Astrocyte of the spinal cord (primary cell): ENCODE measurements at places on chromosomes 5 and 9.

DNA sequence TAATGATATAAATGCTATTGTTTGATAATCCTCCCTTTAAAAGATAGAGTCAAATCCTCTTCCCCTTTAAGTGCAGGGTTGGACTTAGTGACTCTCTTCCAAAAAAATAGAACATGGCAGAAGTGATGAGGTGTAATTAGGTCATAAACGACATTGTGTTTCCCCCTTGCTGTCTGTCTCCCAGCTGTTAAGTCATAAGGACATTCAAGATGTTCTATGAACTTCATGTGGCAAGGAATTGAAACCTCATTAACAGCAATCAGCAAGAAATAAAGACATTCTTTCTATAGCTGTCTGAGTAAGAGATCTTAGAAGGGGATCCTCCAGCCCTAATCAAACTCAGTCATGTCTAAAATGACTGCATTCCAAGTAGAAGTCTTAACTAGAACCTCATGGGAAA is 3.3 kb upstream of the SLC25A46 start:
- DNase-seq, result no peak

DNA sequence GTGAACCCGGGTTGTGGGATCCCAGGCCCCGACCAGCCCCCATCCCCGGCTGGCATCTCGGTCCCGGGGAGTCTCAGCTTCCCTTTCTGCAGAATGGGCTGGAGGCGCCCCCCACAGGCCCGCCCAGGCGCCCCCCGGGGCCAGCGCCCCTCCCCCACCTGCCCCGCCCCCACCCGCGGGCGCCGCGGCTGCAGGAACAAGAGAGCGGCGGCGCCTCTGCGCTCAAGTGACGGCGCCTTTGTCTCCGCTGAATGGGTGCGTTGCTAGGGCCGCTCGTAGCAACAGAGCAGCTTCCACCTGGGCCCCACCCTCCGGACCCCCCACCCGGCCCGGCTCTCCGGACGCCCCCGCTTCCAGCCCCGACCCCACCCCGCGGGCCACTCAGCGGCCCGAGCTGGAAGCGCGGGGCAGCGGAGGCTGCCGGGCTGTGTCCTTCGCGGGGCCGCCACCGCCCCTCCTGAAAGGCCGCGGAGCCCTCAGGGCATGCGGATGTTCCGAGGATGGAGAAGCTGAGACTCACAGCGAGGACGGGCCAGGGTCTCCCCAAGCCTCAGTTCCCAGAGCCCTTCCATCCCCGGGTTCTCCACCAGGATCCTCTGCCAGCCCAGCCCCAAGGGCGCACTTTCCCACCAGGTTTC is 27.5 kb downstream of the ADGRD2 start:
- DNase-seq, result no peak

DNA sequence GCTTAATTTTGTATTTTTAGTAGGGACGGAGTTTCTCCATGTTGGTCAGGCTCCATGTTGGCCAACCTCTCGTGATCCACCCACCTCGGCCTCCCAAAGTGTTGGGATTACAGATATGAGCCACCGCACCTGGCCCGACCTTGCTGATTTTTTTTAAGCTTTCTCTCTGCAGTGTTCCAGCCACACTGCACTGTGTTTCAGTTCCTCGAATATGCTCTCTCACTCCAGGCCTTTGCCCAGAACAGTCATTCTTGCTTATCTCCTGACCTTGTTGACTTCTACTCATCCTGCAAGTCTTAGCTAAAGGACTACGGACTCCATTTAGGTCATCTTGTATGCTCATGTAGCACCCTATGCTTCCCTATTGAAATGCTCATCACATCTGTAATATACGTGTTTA is 3.3 kb downstream of the SNAPC3 start:
- DNase-seq, result no peak

DNA sequence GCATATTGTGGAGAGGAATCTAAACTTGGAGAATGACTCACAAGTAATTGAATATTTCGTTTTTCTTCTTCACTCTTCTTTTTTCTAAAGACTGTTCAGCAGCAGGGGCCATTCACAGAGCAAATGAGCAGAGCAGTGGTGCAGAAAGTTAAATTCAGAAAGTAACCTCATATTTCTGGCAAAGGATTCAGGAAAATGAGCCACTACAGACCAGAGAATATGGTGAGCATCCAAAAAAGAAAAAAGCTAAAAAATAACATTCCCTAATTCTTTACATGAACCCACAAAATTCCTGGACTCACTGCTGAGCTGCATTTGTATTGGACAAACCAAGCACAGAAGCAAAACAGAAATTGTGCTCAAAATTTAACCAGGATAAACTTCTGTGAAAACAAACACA is 1486.8 kb upstream of the C9orf72 start:
- peak; percentile 7 for DNase-seq

- peak; percentile 72 for DNase-seq
Observed at GRCh38 chr9:84697509-84698114, 28.1 kb downstream of the NTRK2 start.

- DNase-seq, result no peak
Observed at GRCh38 chr5:120035181-120035580, 405.8 kb downstream of the FAM170A start.

DNA sequence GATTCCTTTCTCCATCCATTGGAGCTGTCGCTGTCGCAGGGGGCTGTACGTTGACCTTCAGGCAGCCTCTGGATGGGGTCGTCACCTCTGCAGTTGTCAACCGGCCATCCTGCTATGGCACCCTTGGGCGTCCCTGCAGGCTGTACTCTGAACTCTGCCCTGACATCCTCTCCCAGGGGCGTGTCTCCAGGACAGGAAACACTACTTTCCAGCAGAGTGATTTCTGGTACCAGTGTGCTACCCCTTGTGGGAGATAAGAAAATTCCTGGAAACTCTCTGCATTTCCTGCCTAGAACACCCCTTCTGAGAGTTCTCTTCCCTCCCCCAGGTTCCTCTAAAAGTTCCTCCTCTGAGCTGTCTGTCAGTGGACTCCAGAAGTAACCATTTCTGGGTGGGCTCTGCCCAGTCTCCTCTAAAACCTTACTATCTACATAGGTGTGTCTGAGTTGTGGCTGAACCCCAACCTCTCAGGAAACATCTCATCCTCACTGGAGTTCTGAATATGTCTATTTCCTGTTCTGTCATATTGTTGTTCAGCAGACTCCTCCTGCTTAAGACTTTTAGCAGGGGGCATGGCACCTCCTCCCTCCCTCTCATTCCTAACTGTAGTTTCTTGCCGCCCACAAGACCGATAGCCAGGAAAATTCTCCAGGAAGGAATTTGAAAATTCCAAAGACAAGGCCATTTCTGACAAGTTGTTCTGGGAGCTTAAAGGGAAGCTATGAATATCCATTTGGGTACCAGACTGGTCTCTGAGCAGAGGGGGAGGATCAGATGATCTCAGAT is 145.3 kb upstream of the RASEF start:
- DNase-seq, result no peak

- no peak for DNase-seq
Observed at GRCh38 chr5:55364537-55365055, 56.8 kb downstream of the MTREX start.

- no peak for DNase-seq
Observed at GRCh38 chr9:124020520-124021384, 9.2 kb downstream of the LHX2 start.

GRCh38 chr9:107970726-107971125 is 481.2 kb upstream of the KLF4 start:
- no peak for DNase-seq

- DNase-seq, result no peak
Observed at GRCh38 chr5:113989913-113990305, 372.0 kb upstream of the KCNN2 start.

DNA sequence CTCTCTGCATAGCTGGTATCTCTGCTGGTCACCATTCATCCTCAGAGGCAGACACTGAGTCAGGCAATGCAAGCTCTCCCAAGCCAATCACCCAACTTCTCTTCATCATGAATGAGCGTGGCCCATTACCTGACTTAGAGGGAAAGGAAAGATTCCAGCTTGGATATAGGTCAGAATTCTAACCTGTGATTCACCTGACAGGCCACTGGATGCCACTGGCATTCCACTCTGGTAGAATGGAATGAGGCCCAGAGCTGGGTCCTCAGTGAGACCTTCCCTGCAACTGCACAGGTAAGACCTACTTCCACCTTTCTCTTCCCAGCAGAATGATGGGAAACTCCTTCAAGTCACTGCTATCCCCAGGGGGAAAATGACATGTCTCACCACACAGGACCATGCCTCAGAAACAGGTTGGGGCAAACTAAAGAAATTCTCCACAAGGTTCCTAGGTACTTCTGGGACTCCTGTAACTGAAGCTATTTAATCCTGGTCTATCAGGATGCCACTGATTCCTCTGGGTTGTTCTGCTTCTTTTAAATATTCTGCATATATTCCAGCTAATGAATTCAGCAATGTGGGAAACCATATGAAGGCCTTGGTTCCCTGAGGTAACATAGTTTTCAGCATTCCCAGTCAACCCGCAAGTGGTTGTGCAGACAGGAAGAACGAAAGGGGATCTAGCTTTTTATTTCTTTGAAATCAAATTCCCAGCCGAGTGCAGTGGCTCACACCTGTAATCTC is 62.0 kb downstream of the SUSD1 start:
- DNase-seq, result no peak

GRCh38 chr5:158629591-158630312 is 470.0 kb downstream of the EBF1 start:
- no peak for DNase-seq

- DNase-seq, result no peak
Observed at GRCh38 chr5:150289551-150290390, at the start of gene CAMK2A. Gene CAMK2A (minus strand): TSS chr5:150289773. CDS start chr5:150289625, 148 bp downstream.

- DNase-seq, result peak; percentile 22
Observed at GRCh38 chr9:91126761-91127445, 234.8 kb downstream of the AUH start.

GRCh38 chr5:151492729-151493128 is 45.3 kb downstream of the SLC36A1 start:
- DNase-seq, result peak; percentile 54

DNA sequence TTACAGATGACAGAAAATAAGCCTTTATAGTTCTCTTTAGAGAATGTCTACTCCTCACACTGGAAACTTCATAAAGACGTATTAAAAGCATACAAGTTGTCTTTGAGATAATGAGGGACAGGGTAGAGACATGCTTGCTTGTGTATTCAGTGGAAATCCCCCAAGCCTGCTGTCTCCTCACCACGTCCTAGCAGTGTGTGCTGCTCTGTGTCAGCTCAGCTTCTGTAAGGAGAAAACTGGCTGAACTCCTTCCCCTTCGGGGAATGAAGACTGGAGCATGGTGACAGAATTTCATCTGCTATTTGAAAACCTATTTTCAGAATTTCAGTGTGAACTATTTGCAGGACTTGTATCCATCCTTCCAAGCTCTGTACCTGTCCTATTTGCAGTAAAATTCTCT is 9.4 kb downstream of the OR2V2 start:
- no peak for DNase-seq

GRCh38 chr9:34991607-34992375 is 2.2 kb downstream of the DNAJB5 start:
- DNase-seq, result peak; percentile 24

GRCh38 chr9:88773627-88774244 is 217.5 kb upstream of the S1PR3 start:
- peak; percentile 64 for DNase-seq

GRCh38 chr5:143515829-143516228 is 112.3 kb upstream of the NR3C1 start:
- DNase-seq, result peak; percentile 25

DNA sequence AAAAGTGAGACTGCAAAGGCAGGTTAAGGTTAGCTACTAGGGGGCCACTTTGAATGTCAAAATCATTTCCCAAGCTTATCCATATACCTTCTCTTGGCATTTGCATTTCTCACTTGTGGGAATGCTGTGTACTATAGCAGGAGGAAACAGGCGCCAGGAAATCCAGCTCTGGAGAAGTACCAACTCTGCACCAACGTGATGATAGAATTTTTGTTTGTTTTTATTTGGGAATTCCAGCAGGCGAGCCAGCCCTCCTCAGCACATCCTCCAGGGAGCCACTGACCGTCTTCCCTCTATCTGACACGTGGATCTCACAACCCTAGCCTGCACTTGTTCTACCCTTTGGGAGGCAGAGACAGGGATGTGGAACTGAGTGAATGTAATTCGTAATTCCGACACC is 318.0 kb downstream of the ACTL7B start:
- DNase-seq, result no peak

- no peak for DNase-seq
Observed at GRCh38 chr5:124764992-124765611, 18.7 kb upstream of the ZNF608 start.

DNA sequence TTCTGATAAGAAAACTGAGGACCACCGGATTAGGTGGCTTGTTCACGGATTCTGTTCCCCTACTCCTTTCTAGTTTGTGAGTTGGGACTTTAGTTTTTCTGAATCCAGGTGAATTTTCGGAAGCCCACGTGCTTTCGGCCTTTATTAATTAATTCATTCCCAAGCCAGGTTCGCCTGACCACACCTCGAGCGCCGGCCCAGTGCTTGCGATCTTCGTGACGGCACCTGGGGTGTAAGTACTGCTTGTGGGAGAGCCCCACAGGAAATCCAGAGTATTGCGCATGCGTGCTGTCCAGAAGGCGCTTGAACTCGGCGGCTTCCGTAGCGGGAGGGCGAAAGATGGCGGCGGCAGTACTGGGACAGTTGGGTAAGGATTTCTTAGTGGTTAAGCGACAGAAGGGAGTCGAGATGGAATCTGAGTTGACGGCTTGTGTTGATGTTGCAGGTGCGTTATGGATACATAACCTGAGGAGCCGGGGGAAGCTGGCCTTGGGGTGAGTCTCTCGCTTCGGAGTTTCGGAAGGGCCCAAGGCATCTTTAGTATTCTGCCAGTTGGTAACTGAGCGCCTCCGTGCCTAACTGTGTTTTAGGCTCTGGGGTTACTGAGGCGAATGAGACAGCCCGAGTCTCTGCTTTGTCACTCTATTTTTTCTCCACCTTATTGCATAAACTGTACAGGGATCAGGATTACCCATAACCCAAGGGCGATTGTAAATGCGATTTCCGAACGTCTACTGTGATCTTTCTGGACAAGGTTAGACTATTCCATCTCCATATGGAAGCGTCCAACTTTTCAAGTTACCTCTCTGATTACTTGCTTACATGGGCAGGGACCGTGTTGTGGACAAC is at the start of gene MRPL22:
Gene MRPL22, plus strand, starts transcription at position 302 of the 849 bp plus-strand sequence. Its CDS starts 38 bp downstream, at position 340.
- peak; percentile 94 for DNase-seq

GRCh38 chr9:28661853-28662252 is 1088.6 kb upstream of the C9orf72 start:
- DNase-seq, result no peak

DNA sequence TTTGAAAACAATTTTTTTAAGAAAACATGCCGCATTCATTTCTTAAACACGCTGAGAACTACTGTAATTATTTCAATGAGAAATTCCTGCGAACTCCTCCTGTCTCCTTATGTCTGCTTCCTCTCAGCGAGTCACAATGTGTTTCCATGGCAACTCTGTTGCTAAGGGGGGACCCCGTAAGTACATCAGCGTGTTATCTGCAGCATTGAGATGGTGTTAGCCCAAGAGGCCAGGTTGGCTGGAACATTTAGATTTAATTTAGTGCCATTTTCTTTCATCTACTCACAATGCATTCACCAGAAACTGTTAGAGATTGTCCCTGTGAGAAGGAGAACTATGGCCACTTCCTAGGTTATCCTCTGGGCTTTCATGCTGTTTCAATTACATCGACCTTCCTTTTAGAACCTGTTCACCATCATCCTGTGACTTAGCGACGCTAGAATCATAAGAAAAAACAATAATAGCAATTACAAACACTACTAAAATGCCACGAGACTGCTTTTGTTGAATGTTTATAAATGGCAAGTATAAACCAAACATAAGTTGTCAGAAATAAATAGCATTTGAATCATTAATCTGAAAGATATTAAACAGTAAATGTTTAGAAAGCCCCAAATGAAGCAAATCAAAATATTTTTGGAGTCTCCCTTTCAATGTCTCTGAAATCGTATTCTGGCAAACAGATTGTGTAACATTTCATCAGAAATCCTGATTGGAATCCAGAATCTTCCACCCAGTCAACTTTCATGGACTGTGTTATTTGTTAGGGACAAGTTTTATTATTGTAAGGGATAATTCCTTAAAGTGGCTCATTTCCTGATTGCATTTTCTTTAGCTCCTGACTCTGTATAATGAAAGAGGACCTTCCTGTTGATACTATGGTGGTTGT is 39.7 kb upstream of the SHC3 start:
- no peak for DNase-seq
